NCI-H2029 treated with DMSO at 0.1 percent for 48 hours (cell line): ENCODE measurements at places on chromosomes 16 and 17.
A peak's percentile ranks its signal among the peaks of the same experiment; 100 is the strongest.

- DNase-seq = no peak
These were observed 149.6 kb downstream of the PITPNC1 start for GRCh38 chr17:67526700-67527099.

- no peak for DNase-seq
These were observed 3.4 kb downstream of the KRT36 start for GRCh38 chr17:41486316-41486715.

- no peak for DNase-seq
These were observed 4.6 kb upstream of the ARL5C start for GRCh38 chr17:39170558-39170957.

DNA sequence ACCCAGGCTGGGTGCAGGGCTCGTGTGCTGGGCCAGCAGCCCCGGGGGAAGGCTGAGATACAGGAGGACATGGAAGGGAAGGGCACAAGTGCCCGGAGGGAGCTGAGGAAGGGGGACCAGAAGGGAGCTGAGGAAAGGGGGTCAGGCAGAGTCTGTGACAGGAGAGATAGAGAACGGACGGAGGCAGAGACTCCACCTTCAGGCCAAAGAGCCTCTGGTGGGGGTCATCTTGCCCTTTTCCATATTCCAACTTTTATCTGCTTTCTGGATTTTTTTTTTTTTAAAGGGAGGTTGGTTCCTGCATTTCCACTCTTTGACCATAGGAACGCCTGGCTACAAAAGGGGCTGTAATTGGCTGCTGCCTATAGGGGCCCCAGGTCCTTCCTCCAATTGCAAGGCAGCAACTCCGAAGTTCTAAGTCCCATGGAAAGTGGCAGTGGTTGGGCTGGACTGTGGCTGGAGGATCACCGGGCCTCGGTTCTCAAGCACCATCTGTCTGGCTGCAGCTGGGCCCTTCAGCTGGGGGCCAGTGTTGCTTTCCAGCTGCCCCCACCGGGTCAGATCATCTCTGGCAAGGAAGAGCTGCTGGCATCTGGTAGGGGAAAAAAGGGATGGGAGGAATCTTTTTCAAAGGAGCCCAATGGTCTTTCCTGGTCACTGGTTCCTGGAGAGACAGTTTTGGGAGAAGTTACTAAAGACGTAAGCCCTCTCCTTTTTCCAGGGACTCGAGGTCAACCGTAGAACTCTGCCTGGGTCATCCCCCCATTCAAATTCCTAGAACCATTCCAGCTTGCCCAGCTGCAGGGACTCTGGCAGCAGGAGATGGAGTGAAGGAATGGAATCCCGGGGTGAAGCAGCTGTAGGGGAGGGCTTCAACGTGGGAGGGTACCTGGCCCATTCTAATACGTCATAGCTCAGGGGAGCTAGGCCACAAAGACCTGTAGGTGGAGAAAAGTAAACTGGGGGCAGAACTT is 13.1 kb upstream of the MRPS23 start:
- no peak for DNase-seq

DNA sequence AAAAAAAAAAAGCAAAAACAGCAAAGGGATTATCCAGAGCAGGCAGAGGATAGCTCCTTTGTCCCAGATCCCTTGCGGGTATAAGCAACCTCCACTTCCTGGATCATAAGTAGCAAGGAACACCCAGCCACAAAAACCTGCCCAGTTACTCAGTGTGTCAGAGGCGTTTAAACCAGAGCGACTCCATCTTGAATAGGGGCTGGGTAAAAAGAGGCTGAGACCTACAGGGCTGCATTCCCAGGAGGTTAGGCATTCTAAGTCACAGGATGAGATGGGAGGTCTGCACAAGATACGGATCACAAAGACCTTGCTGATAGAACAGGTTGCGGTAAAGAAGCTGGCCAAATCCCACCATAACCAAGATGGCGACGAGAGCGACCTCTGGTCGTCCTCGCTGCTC is 33.4 kb upstream of the HELZ start:
- DNase-seq = no peak

- no peak for DNase-seq
These were observed 398.1 kb downstream of the KCNJ18 start for GRCh38 chr17:22090263-22090935.

GRCh38 chr16:75329943-75330342 is 78.5 kb upstream of the BCAR1 start:
- DNase-seq = no peak

DNA sequence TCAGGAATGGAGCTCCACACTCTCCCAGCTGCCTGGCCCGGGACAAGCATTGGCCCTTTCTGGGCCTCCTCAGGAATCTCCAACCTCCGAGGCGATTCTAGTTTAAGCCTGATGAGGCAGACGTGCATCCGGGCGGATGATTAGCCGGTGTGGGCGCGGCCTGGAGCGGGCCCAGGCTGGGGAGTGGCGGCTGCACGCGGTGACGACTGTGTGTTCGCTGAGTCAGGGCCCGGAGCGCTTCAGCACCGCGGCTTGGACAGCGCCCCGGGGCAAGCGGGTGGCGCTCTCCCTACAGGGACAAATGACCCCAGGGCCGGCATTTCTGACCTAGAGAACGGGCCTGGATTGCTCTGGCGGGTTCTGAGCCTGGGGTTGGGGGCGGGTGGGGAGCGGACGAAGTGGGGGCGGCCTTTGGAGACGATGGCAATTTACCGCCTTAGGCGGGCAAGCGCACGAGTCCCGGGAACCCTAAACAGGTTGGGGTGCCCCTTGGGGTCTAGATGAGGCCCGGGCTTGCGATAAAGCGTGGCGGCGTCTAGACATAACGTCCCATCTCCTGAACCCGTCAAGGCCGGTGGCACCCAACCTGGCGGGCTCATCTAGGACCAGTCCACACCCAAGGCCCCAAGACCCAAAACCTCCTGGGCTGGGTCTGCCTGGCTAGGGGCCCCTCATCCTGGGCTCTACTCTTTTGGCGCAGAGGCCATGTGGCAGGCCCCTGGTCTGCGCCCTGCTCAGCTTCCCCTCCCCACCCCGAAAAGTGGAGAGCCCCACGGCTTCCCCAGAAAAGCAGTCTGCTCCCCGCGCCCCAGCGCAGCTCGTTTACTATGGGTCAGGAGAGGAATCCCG is 22.3 kb upstream of the ZNHIT3 start:
- no peak for DNase-seq

GRCh38 chr16:3889059-3889458 is 8.5 kb upstream of the CREBBP start:
- no peak for DNase-seq

DNA sequence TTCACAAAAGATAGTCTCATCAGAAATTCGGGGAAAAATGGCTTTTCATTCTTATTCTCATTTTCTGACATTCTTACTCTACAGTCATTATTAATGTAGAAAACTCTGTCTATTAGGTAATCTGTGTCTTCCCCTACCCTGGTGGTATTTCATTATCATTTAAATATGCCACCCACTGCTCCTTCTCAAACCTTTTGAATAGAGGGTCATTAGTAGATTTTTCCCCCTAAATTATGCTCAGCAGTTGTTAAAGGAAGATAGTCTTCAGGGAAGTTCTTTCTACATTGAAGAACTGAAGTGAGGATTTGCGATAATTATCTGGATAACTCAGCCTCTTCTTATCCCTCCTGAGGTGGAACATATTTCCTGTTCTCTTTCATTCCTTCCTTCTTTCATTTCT is 989.5 kb upstream of the RBFOX1 start:
- DNase-seq = no peak

DNA sequence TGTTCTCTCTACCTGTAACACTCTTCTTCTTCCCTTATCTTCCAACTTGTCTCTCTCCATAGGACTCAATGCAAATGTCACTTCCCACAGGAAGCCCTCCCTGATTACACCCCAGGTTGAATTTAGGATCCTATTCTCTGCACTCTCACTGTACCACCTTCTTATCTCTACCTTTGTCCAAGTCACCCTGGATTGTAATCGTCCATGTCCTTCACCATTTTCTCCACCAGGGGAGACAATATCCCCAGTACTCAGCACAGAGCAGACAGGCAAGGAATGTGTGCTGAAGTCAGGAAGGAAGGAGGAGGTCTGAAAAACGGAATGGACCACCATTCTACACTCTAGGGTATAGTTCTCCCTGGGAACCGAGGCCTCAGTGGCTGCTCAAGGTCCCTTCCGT is 14.2 kb downstream of the C16orf82 start:
- no peak for DNase-seq

- no peak for DNase-seq
These were observed 361 bp downstream of the UQCRC2 start for GRCh38 chr16:21953541-21953902.

DNA sequence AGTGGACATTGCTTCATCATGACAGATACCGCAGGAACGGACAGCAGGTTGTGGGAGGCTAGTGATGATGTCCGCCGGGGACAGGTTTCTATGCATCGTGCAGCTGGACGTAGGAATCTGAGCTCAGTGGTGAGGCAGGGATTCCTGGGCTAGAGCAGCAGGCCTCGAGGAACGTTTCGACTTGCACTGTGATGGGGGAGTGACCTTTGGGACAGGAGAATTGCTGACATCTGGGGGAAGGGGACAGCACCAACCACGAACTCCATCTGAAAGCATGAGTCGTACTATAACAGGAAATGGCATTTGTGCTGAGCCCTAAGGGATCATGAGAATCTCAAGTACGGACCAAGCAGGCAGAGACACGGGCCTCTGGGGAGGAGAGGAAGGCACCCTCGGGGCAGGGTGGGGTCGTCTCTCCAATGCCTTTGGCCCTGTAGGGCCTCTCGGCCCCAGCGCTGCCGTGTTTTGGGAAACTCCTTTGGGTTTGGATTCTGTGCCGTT is 65.8 kb upstream of the ENDOV start:
- no peak for DNase-seq

DNA sequence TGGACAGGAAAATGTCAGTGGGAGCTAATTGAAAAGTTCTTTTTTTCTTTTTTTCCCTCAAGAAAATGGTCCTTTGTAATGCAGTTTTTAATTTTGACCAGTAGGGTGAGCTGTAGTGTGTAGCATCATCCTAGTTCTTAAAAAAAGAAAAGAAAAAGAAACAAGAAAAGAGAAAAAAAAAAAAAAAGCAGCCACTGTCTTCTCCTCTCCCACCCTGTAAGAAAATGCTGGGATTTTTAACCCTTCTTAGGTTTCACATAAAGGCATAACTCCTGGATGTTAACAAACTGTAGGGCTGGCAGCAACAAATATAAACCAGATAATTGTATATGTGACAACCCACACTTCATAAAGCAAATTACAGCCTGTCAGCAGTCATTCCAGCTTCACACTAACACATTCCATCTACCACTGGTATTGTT is 78.1 kb downstream of the SKAP1 start:
- peak; percentile 15 for DNase-seq

DNA sequence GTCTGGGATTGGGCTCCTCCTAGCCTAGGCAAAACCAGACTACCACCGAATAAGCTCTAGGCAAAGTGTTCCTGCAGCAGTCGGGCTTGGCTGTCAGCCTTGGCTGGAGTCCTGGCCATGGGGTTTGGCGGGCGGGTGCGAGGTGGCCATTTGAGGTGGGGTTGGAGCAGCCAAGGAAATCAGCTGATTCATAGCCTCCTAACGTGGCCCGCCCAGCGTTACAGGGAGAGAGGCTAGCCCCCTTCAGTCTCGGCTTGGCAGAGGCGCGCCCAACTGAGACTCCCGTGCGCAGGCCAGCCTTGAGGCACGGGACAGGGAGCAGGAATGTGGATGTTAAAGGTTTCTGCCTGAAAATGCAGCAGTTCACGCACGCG is 1.9 kb downstream of the PMP22 start:
- DNase-seq = no peak

DNA sequence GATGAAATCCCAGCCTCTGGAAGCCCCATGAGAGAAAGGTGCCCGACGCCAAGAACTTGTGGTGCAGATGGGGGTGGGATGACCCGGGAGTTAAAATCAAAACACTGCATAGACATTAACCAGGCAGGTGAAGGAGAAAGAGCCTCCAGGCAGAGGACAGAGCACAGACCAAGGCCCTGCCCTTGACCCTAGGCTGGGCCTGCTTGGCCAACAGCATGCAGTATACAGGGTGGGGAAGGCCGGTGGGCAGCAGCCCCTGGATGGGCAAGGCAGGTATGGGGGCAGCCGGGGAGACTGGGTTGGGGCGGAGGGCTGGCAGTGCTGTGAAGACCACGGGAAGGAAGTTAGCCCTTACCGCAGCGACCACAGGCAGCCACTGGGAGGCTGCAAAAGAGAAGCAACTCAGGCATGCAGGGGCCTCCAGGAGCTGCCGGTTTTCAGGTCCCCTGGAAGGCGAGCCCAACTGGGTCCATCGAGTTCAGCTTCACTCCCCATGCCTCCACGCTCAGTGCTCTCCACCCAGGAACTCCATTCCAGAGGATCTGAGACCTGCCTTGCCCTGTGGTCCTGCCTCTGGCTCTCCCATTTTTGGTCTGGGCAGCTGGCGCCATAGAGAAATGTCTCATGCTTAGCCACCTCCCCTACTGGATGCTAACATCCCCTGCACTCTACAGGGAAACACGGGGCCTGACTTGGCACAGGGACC is 81.2 kb downstream of the C16orf95 start:
- no peak for DNase-seq

DNA sequence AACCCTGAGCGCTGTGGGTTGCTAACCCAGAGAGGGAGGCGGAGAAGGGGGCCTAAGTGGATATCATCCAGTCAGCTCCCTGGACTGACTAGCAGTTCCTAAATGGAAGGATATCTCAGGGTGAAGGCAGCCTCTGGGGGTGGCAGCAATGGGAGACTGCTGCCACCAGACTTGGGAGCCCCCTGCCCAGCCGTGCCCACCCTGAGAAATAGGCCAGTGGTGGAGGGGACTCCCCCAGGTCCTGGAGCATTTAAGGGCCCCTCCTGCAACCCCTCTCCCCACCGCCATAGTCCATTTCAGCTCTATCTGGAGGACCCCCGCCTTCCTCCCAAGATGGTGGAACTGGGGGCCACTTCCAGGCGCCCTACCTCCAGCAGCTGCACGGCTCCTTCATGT is 8.4 kb downstream of the TSPOAP1 start:
- DNase-seq = no peak

GRCh38 chr16:72399811-72400210 is 227.9 kb upstream of the PMFBP1 start:
- DNase-seq = no peak

DNA sequence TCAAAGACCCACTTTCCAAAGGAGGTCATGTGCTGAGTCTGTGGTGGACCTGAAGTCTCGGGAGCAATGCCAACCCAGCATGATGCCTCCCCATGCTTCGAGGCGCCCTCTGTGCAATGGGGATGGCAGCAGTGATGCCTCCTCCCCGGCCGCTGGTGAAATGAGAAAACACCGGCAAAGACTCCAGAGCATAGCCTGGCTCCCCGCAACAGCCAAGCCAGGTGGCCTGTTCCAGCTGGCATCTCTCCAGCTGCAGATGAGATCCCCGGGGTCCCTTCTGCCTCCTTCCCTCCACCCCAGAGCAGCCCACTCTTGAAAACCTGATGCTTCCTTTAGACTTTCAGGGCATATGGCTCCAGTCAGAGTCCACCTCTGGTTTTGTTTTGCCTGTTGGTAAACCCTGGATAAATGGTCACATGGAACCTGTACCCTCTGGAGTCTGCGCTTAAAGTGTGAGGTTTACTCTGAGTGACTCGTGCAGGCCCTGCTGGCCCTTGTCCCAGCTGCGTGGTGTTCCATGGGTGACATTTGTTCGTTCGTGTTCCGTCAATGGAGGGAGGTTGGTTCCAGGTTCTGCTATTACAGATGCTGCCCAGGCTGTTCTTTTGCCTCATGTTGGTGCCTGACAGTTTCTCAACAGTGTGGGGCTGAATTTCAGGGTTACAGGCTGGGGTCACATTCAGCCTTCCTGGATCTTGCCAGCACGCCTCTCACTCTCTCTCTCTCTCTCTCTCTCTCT is 181.8 kb upstream of the CIBAR2 start:
- no peak for DNase-seq
